ENCODE measurements at places on chromosomes 2 and 18.
A peak's percentile ranks its signal among the peaks of the same experiment; 100 is the strongest.

GRCh38 chr2:67579806-67580205, 182.7 kb downstream of the ETAA1 start:
- no peak for DNase-seq

- DNase-seq: peak; percentile 48
These were observed 354.6 kb upstream of the SETBP1 start for GRCh38 chr18:44325903-44326635.

DNA sequence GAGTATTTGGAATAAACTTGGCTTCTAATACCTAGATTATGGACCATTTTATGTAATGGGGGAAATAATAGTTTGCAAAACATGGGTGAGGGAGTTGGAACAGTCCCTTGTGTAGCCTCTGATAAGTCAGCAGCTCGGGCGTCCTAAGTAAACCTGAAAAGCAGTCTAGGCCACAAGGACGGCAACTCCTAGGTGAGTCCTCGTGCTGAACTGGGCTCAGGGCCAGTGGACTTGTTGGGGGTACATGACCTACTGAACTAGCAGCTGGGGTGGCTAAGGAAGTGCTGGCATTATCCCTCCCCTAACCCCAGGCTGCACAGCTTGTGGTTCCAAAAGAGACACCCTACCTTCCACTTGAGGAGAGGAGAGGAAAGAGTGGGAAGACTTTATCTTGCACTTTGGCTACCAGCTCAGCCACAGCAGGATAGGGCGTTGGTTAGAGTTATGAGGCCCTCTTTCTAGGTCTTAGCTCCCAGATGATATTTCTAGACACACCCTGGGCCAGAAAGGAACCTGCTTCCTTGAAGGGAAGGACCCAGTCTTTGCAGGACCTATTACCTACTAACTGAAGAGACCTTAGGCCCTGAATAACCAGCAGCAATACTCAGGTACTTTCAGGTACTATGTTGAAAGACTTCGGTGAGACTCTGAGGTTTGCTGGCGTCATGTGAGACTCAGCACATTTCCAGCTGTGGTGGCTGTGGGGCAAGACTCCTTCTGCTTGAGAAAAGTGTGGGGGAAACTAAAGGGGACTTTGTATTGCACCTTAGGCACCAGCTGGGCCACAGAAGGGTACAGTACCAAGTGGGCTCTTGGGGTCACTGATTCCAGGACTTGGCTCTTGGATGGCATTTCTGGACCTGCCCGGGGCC, 71.0 kb downstream of the AQP4 start:
- DNase-seq: no peak

DNA sequence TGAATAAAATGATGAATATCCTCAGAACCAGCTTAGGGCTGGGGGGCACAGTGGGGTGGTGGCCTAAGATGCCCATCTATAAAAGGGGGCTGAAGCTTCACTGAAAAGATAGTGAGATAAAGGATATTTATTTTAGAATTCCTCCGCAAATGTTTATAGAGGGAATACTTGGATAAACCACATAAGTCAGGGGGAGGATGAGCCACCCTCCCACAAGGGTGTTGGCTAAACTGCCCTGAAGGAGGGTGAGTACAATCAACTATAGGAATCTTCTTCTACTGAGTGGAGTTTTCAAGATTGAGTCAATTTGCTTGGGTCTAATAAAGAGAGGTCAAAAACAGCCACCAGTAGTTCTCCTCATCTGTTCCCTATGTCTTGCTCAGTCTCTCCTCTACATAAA, 114.5 kb upstream of the TANK start:
- DNase-seq: no peak

GRCh38 chr2:73910873-73911547, 15.7 kb upstream of the DGUOK start:
- no peak for DNase-seq

GRCh38 chr2:204108330-204108751, 171.8 kb downstream of the ICOS start:
- DNase-seq: peak; percentile 16

DNA sequence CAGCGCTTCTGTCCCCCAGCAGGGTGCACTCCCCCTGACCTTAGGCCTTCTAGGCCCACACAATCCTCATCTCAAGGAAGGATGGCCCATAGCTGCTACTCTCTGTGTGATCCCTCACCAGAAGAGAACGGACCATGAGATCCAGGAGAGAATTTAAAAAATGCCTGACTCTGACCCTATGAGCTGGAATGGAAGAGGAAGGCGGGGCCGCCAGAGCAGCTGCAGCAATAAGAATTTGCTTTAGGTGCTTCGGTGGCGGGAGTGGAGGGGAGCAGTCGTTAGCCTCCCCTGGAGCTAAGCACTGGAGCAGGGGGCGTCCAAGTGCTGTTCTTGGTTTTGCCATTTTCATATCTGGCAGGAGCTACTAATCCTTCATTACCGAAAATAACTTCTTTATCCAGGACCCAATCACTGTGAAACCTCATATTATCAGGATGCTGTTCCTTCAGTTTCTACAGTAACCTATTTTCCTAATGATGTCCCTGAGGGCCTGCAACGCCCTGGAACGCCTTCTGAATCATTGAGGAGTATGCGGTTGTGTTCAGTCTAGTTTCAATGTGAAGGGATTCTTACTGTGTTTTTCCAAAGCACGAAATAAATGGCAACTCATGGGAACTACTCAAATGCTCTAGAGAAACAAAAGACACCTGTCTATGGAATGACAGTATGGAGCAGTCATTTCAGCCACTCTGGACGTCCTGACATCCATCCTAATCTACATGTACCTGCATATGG, 105.1 kb upstream of the SIX2 start:
- DNase-seq: no peak

DNA sequence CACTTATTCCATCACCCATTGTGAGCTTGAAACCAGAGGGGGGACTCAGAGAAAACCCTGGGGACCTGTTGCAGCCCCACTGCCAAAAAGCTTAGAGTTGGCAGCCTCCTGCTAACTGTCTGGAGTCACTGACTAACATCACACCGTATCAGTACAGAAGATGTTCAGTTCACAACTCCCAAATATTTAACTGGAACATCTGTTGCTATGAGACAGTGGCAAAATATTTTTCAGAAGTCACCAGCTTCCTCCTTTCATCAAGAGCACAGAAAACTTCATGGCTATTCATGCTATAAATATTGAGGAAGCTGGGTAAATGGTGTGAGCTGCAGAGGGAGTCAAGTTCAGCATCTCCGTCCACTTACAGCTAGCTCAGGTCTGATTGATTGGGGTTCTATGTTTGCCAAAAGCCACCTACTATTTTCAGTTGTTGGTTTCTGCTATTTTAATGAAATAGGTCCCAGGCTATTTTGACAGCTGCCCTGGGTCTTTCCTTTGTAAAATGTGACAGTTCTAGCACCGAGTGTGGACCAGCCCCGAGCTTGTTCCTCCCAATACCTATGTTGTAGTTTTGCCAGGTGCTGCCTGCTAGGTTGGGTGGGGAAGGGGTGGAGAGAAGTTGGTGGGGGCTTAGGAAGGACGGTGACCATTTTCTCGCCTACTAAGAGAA, 9.8 kb downstream of the TUBB6 start:
- DNase-seq: no peak

DNA sequence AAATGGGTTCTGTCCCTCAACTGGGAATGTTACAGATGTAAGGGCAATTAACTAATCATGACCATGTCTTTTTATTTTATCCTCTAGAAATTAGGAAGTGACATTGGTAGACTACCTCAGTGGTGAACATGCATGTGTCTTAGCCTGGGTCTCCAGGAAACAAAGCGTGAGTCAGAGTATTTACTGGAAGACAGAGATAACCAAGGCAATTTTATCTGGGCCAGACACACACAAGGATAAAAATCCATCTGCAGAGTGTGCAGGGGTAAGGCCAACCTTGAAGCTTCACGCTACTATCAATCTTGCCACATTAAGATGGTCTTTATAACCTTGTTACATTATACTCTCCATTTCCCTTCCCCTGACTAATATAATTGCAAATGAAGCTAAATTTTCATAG, 487.5 kb downstream of the SUCLG1 start:
- no peak for DNase-seq

GRCh38 chr2:218982586-218983262, 2.3 kb downstream of the FEV start:
- no peak for DNase-seq

DNA sequence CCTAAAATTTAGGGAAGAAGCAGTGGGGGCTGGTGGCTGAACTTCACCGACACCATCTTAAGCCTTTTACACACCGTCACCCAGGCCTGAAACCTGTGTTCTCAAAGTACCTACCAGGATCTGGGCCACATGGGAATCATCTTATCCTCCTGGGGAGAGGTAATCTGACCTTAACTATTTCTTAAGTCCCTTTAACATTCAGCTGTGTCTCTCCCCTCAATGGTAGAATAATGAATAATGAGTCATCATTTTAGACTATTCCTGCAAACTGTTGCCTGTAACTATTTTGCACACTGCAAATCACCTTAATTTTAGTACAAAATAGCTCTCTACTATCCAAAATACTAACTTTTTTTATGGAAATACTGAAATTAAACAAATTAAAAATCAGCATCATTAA, 149.4 kb upstream of the KLF7 start:
- DNase-seq: no peak

- DNase-seq: no peak
These were observed 118.7 kb upstream of the NRP2 start for GRCh38 chr2:205563646-205564045.

DNA sequence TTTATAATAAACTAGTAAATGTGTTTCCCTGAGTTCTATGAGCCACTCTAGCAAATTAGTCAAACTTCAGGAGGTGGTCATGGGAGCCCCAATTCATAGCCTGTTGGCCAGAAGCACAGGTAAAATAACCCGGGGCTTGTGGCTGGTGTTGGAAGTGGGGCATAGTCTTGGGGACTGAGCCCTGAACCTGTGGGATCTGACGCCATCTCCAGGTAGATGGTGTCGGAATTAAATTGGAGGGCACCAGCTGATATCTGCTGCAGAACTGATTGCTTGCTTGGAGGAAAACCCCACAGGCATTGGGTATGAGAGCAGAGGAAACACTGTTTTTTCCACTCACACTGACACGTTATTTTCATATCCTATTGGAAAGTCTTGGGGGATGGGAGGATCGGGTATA, 14.1 kb downstream of the NMS start:
- no peak for DNase-seq

- no peak for DNase-seq
These were observed 53.2 kb upstream of the SLC4A10 start for GRCh38 chr2:161571051-161571429.

DNA sequence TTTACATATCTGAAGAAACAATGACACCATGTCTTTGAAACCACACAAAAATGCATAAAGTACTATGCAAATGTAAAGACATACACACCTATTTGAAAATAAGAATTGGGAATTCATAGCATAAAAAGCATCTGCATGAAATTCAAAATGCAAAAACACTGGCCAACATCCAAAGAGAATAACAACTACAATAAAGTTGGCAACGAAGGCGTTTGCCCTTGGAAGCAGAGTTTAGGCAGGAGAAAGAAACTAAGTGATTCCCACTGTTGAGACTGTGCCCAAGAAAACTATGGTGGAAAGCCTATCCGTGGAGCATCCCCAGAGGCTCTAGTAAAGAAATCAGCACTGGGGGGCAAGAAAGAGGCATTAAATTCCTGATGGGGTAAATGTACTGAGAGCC, 292.8 kb downstream of the RIT2 start:
- no peak for DNase-seq

DNA sequence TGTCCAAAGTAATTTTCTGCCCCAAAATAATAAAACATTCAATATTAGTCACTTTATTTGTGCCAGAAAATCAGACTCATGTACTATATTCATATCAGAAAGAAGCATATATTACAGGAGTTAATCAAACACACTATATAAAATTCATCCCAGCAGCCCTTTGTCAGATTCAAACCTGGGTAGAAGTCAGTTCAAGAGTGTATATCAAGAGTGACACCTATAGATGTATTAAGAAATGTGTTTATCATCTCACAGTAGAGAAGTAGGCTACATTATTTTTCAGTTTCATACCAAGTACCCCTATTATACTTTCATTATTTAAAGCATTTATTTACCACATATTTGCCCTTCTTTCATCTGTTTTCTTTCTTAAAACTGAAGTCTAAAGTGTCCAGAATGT, 193.2 kb upstream of the DDX18 start:
- DNase-seq: no peak

- DNase-seq: no peak
These were observed 22.5 kb upstream of the BOK start for GRCh38 chr2:241535871-241536655.

DNA sequence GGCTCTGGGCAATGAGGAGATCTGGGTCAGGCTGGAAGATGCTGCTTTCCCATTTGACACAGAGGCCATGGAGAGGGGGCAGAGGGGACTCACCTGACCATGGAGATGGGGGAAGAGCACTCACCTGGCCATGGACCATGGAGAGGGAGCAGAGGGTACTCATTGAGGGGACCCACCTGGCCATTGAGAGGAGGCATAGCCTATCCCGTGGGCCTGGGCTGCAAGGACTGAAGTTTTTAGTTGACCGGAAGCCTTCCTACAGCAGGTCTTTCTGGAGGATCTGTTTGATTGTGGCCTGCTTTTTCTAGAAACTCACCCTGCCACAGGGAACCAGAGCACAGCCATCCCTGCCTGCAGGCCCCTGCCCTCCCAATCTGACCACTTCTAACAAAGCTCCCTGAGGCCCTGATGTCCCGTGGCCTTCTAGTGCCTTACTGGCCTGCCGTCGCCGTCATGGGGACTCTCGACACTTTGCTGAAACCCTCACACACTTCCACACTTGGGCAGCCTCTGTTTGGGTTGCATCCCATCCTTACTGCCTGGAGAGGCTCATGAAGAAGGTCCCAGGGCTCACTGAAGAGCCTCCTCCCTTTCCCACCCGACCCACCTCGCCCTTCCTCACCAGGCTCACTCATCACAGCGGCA, 5.1 kb upstream of the PROM2 start:
- no peak for DNase-seq

DNA sequence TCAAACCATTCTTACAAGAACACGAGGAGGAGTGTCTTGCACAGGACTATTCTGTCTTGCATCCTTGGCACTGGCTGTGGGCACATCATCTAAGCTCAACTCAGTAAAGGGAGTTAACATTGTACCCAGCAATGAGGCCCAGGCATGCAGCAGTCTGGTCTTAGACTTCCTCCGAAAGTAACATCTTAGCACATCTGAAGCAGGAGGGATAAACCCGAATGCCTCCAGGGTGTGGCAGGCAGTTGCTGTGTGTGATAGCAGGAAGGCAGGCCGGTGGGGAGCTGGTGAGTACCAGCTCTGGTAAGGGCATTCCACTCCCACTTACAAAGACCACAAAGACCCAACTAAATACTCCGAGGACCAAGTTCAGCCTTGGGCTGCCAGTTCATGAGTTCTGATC, 206.3 kb downstream of the TSN start:
- no peak for DNase-seq

GRCh38 chr2:36140391-36140790, 215.2 kb upstream of the CRIM1 start:
- no peak for DNase-seq

DNA sequence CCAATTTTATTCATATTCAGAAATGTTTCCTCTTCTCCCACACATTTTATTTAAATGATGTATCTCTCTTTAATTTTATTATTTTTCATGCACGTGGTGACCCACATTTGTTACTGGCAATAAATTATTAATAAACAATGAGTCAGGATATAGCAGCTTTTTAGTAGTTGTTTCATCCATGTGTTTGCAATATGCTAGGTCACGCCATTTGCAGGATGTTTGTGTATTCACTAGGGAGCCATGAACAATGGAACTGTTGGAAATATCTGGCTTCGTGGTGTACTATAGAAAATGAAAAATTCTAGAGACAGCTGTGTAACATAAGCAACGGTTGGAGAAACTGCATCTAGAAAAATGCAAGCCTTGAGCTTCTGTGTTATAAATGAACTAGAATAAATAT, 176.0 kb upstream of the COL3A1 start:
- DNase-seq: no peak
